Suppressor macrophage (primary cell): ENCODE measurements at places on chromosomes 6 and 20.

- DNase-seq = peak; percentile 38
These were observed 113.7 kb downstream of the UNC5CL start for GRCh38 chr6:40925341-40925740.

DNA sequence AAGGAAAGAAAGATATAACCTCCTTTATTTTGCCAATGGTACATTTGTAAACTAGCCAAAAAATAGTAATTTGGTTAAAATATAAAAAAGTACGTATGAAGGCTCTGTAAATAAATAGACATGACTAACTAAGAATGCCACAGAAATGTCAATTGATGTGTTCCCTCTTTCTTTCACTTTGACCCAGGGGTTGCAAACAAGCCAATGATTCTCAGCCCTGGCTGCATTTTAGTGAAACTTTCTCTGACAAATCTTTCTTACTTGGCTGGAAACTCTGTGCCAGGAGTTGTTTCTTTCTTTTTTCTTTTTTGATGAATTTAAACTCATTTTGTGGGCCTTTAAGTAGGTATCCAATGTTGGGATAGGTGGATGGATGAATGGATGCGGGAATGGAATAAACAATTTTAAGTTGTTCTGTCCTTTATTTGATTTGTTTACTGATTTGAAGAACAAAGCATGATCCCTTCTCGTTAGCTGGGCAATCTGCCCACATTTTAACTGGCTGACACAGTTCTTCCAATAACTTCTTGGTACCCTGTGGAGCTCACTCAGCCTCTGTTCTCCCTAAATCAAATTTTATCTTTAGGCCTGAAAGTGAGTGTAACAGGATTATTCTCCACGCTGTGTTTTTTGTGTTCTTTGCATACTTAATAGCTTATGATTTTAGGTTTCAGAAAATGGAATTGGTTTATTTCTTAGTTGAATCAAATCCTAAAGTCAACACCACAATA, 58.6 kb upstream of the GCLC start:
- no peak for DNase-seq

DNA sequence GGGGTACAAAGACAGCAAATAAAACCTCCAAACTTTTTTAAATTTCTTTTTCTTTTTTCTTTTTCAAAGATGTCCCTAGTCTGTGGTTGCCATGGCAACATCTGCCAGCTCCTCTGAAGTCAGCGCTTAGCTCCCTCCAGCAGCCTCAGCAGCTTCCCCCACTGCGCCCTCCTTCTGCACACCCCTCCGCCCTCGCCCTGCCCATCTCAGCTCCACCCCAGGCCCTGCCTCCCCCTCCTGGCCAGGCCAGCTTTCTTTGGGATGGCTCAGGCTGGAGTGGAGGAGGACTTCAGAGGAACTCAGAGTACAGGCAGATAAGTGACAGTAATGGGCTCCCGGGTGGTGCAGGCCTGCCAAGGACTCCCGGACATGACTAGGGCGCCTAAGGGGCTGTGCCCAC, 104.6 kb downstream of the LRFN2 start:
- no peak for DNase-seq

DNA sequence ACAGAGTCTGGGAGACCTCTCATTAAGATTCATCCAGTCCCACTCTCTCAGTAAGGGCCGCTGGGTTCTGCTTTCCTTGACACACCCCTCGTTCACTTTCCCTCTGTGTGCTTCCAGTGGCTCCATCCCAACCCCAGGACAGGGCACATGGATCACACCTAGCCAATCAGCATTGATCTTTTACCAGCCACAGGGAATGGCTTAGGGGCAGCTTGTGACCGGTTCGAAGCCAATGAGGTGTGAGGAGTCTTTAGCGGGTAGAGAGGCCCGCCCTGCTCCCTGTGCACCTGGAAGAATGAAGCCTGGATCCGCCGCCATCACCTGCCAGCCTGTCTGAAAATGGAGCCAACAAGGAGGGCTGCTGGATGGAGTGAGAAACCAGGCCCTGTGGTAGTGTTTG, 35.2 kb upstream of the OVOL2 start:
- no peak for DNase-seq

GRCh38 chr6:155895641-155896040, 440.0 kb upstream of the NOX3 start:
- DNase-seq = no peak

DNA sequence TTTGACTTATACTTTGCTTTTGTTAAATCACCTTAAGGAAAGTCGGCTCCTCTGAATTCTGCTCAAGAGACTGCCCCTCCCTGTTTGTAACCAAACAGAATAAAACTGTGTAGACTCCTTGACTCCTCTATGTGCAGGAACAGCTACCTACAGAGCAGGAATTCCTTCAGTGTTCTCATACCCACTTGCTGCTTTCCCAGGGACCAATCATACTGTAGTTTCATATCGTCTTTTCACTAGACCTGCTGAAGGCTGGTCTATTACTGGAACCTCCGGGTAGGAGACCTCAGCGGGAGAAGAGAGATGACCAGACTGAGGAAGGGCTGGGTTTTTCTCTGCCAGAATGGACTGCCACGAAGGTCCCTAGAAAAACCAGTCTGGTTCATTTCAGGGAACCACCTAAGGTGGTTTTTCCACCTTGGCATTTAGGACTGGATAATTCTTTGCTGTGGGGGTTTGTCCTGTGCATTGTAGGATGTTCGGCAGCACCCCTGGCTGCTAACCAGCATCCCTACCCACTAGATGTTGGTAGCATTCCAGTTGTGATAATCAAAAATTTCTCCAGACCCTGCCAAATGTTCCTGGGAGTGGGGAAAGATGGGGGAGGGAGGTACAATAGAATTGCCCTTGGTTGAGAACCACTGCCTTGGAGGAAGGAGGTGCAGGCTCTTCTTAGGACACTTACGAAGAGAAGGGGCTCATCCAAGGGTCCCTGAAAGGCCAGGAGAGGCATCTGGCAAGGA, 80.5 kb downstream of the DNAAF9 start:
- DNase-seq = no peak

DNA sequence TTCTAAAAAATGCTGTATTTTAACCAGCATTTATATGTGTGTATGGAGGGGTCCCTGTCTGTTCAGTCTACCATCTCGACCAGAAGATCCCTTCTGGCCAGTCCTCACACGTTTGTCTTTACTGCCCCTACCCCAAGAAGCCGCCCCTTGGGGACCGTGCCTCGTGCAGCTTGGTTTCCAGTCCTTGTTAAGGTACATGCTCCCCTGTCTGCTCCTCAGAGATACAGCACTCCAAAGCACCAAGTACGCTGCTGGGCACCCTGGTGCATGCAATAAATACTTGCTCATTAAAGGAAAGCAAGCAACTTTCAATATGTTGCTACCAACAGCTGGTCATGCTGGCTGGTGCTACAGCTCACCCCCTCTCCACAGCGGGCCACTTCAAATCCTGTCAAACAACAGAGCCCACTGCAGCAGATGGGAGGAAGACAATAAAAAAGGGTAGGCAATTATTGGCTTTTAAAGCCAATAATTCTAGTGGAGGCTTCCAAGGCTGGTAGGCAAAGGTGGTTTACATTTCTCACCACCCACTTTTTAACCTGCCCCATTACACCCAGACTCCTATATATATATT, 61.6 kb downstream of the PSMG4 start:
- no peak for DNase-seq

DNA sequence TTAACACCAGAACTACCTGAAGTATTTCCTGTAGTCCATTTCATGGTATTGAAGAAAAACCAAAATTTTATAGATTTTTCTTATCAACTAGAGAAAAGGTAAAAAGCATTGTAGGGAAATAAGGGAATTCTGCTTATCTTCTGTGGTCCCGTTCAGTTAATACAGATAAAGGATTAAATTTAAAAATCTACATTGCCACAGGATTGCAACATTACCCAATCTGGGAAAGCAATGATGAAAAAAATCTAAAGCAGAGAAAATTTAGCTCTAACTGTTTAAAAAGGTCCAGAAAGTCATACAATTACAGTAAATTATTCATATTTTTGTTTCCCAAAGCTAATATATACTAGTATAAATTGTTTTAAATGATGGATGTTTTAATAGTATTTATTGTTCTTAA, 18.0 kb downstream of the POLH start:
- DNase-seq = no peak

DNA sequence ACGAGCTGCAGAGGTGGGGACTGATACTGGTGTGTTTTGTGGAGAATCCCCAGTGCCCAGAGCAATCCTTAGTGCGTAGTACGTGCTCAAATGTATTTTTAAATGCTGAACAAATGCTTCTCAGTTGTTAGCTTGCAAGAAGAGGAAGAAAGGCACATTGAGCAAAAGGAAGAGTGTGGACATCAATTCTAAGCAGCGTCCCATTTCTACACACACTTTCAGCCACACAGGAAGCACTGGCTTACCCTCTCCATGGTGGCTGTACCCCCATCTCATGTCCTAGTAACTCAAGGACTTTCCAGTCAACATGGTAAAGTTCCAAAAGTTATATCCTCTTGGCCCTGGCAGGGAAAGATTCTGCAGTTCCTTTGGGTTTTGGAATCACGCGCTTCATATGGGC, 98.8 kb upstream of the NXT1 start:
- DNase-seq = no peak

- no peak for DNase-seq
These were observed 42.3 kb upstream of the GATA5 start for GRCh38 chr20:62517901-62518610.

- DNase-seq = peak; percentile 14
These were observed 43.9 kb upstream of the CLDN20 start for GRCh38 chr6:155219858-155220301.

- no peak for DNase-seq
These were observed 110.3 kb upstream of the NUP153 start for GRCh38 chr6:17816921-17817611.

- DNase-seq = peak; percentile 11
These were observed 40.9 kb downstream of the GHRH start for GRCh38 chr20:37220731-37221130.

DNA sequence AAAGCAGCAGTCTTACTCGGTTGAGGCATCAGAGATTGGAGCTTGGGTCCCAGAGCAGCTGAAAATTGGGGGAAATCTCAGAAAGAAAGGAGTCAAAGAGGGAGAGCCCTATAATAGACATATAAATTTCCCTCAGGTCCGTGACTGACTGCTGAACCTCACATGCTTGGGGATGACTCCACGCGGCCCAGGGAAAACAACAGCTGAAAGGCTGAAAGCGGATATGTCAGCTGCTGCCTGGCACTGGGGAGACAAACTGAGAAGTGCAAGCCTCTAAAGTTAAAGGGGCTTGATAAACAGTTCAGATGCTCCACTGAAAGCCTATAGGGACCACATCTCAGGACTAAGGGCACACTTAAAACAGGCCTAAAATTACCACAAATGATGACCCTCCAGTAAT, 255.9 kb upstream of the RIN2 start:
- DNase-seq = no peak

GRCh38 chr20:21714297-21715192, 9.1 kb downstream of the PAX1 start:
- no peak for DNase-seq

GRCh38 chr6:19159089-19159488, 678.1 kb upstream of the ID4 start:
- DNase-seq = no peak

DNA sequence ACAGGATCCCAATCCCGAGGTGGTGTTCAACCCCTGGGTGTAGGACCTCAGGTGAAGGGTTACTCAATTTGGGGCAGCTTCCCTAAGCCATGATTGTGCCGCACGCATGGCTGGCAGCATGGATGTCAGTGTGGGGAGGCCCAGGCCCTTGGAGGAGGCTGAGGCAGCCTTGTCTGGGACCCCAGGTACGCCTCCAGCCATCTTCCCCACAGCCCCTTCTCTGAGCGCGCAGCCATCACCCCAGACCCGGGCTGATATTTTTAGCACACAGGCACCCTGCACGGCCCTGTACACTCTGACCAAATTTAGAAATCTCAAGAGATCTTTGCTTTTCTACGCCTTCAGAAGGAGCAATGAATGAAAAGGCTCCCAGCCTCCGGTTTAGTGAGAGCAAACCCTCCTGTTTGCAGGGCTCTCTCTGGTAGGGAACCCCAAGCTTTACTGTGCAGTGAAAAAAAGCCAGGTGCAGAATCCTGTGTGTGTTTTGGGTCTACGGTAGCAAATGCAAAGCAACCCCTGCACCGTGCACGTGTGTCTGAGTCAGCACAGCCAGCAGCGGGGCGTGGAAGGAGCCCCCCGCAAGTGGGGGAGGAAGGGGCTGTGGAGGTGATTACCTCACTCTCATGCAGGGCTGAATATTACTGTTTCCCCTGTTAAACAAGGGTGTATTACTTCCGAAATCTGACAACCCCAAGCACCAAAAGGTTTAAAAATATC, 44.3 kb downstream of the CTCFL start:
- DNase-seq = peak; percentile 36

GRCh38 chr6:34412016-34412415, 13.9 kb downstream of the RPS10 start:
- DNase-seq = no peak

GRCh38 chr20:61814244-61814643, 251.4 kb downstream of the TAF4 start:
- DNase-seq = no peak

DNA sequence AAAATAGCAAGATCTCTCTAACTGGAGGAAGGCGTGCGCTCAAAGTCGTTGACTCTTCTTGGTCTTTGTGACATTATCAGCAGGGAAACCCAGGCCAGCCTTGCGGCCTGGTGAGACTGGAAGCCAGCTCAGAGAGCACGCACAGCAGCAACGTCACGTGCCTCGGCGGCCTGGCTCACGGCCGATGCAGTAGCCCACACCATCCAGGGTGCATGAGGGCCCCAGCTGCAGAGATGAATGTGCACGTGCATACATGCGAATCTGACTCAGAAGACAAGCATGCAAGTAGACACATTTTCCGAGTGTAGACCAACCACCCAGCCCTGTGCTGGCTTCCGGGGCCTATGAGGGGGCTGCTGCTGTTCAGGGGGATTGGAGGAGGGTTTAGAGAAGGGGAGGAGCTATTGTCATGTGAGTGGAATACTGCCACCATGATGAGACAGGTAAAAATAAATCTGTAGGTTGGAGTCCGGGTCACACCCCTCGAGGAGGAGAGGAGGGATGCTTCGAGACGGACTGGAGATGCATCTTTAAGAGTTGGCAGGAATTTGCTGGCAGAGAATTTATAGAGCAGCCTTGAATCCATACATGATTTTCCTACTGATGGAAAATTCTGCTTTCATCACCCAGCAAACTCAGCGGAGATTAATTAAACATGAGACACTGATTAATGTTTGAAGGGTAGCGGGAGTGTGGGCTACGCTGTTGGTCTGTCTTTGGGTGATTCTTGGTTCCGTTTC, 388.2 kb downstream of the CDH4 start:
- no peak for DNase-seq
